ENCODE measurements at places on chromosomes 3 and 15.

DNA sequence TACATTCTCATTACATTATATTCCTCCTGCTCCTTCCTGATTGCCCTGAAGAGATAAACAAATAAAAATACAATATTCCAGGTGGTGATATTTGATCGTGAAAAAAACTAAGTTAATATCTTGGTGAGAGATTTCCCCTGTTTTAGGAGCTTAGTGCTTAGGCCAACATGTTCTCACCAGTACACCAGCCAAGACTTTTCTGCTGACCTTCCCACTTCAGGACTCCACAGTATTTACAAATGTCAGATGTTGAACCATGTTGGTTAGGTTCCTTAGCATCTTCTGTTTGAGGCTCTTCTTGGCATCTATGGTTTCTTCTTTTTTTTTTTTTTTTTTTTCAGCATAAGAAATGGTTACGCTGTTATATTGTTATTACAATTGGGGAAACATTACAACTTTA is 247.0 kb downstream of the IL5RA start:
- no peak for DNase-seq

GRCh38 chr3:18791182-18791581 is 357.1 kb upstream of the KCNH8 start:
- DNase-seq = no peak

DNA sequence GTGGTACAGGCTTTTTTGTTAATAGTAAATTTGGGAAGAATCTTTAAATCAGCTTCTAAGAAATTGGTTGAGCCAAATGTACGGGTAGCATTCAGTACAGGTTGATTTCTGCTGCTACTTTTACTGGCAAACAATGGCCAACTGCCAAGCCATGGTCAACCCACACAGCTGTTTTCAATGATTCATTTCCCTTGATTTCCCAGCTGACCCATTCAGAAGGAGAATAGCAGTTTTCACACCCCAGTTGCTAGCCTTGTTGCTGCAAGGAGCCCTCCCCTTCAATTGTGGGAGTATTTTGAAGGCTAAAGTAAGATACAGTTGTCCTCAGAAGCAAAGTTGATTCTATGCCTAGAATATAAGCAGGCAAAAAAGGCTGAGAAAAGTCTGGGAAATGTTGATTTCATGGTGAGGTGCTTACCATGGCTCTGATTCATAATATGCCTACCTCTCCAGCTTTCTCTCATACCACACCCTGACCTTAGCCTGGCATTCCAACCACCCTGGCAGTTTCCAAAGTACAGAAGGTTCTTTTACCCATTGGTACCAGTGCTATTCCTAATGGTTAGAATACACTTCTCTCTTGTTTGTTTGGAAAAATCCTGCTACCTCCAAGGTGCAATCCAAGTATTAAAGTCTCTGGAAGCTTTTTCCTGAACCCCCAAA is 320.3 kb upstream of the TGFBR2 start:
- peak; percentile 5 for DNase-seq

- DNase-seq = peak; percentile 23
Measured at GRCh38 chr3:110314512-110315114, 757.0 kb upstream of the NECTIN3 start.

DNA sequence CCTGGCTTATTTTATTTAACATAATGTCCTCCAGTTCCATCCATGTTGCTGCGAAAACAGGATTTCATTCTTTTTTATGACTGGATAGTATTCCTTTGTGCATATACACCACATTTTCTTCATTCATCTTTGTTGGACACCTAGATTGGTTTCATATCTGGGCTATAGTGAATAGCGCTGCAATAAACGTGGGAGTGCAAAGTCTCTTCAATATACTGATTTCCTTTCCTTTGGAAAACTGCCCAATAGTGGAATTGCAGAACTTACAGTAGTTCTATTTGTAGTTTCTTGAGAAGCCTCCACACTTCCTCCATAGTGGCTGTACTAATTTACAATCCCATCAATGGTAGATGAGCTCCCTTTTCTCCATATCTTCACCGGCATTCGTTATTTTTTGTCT is 72.5 kb upstream of the KLHL25 start:
- DNase-seq = no peak

DNA sequence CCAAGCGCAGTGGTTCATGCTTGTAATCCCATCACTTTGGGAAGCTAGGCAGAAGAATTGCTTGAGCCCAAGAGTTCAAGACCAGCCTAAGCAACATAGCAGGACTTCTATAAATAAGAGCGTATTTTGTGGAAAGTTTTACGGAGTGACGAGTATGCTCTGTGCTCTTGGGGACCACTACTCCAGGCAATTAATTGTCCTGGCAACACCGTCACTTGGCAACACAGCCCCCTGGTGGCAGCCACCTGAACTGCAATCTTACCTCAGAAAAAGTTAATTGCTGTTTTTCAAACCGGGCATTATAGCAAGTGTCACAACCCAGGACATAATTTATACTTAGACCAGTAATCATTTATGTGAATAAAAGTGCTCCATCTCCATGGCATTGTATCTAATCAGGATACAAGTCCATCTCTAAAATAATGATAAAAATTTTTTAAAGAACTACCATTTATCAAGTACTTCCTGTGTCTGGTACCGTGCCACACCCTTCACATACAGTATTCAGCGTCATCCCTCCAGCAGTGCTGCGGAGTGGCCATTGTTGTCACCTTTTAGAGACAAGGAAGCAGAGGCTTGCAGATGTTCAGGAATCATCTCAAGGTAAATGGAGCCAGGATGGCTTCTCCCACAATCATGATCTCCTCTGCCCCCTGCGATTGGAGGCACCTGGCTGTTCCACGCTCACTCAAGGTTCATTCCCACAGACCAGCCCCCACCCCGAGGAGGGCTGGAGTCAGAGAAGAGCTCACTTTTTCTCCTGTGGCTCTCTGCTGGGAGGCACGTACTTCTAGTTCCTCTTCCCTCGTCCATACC is 34.5 kb downstream of the PLA2G4D start:
- DNase-seq = no peak

GRCh38 chr15:67820122-67820991 is 5.0 kb upstream of the SKOR1 start:
- DNase-seq = peak; percentile 44

DNA sequence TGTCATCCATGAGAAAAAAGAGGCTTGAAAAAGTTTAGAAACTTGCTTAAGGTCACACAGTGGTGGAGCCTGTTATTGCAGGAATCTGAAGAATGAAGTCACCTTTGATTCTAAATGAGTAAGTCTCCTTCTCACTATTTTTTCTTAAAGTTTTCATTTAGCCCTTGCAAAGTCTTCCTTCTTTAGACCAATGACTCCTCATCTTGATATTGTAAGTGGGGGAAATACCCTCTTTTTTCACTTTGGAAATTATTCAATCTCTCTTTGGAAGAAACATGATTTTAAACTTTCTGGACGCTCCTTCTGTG is 787 bp upstream of the SLMAP start:
- DNase-seq = no peak

DNA sequence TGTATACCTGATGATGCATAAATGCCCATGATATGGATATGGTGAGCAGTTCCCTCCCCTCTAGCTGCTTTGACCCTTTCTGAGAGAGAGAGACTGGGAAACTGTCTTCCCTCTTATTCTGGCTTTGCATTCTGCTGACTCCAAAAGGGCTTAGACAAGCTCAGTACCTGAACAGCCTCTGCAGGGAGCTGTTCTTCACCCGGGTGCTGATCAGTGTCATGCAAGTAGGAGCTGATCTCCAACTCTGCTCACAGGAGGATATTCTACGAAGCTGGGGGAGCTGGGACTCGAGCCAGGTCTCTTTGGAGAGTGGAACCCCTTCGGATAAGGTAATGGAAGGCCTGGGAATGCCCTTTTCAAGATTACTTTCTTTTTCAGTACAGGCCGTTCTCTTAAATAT is 237.1 kb downstream of the RYR3 start:
- peak; percentile 18 for DNase-seq

DNA sequence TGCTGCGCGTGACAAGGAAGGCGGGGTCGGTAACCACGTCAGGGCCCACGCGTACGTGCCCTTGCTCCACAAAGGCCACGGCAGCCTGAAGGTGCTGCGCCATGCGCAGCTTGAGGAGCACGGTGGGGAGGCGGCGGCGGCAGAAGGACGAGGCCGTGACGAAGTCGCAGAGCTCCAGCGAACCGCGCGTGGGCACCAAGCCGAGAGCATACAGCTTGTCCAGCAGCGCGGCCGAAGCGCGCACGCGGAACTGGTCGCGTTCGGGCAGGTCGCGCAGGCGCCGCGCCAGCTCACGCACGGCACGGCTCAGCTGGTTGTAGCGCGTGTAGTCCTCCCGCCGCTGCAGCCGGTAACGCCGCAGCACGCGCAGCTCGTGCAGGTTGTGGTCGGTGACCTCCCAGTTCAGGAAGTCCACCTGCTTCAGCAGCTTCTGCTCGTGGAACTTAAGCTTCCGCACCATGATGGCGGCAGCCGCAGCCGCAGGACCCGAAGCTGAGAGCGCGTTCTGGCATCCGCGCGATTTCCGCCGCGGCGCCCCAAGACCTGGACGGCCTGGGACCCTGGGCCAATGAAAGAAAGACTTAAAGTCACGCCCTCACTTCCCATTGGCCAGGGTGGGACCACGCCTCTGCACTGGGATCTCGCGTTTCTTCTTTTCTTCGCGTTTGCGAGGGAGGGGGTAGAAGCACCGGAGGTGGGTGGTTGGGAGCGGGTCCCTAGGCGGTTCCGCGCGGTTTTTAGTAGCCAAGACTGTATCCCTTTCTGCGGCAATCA is at the start of gene IMP3:
IMP3 (minus strand) TSS at position 516 of the 774 bp plus-strand sequence; CDS start at position 460, 56 bp downstream.
- peak; percentile 91 for DNase-seq

- DNase-seq = no peak
Measured at GRCh38 chr3:71441217-71441924, 142.2 kb downstream of the FOXP1 start.

DNA sequence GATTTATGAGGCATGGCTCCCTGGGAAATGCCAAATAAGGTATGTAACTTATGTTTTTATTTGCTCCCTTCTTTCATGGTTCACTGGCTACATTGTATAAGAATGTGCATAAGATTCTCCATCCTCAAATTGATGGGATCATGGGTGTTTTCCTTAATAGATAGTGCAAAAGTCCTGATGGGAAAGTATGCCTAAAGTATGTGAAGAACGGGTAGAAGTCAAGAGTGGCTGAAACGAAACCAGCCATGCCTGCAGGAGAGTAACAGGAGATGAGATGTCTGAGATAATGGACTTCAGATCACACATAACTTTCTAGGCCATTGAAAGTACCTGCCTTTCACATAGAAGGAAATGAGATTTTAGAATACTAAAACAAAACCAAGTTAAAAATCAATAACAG is 56.5 kb downstream of the ZBBX start:
- no peak for DNase-seq

GRCh38 chr3:149971403-149972075 is 844 bp upstream of the PFN2 start:
- peak; percentile 99 for DNase-seq

GRCh38 chr3:9098716-9099675 is 135.7 kb upstream of the RAD18 start:
- DNase-seq = peak; percentile 46

GRCh38 chr3:194389269-194389668 is 9.8 kb downstream of the GP5 start:
- no peak for DNase-seq

- peak; percentile 72 for DNase-seq
Measured at GRCh38 chr15:29139540-29140459, 129.8 kb downstream of the NSMCE3 start.

GRCh38 chr15:55255714-55256113 is 33.9 kb downstream of the RAB27A start:
- DNase-seq = no peak

DNA sequence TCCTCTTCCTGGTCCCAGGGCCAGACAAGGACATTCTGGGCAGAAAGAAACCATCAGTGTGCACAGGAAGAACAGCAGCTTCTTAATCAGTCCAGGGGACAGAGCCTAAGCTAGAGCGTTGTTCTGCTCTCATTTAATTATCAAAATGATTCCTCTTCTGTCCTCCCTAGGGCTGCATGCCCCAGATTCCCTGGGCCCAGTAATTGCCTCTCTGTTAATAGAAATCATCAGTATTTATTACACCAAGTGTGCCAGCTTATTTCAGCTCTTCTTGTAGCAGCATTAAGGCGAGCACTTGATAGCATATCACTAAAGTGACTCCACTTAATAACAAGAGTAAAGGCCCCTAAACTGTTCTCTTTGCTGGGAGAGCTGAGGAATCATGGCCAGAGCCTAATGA is 72.1 kb downstream of the WDR76 start:
- DNase-seq = no peak

DNA sequence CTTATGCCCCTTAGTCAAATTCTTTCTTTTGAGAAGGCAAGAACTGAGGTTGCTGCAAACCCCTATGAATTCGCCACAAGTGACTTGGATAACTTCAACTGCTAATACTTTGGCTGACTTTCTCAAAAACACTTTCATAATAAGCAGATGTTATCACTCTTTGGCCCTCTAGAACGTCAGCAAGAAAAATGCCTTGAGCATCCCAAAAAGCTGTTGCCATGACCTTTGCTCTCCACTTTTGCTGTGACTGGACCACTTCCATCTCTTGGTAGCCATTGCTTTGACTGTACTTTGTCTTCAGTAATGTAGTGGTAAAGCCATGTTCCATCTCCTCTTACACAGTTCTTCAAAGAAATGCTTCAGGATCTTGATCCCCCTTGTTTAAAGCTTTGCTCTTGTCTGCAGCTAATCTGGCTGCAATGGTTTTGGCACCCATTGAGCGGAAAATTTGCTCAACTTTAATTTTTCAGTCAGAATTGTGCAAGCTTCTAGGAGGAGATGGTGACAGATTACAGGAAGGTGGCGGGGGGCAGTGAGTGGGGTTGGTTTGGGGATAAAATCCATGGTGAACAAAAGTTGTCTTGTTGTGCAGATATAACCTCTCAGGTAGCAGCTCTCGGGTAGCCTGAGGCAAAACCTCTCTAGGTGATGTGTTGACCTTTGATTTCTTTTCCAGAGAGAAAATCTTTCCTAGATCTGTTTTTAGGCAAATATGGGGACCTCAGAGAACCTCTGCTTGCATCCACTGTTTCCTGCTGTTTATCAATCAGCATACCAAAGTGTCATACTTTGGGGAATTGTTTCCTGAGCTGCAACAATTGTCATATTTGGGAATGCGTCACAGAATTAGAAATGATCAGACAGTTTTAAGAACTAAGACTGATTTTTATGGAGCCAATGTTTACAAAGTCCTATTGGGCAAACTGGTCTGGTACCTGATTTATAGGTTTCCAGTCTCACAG is 83.6 kb downstream of the CCR1 start:
- no peak for DNase-seq

DNA sequence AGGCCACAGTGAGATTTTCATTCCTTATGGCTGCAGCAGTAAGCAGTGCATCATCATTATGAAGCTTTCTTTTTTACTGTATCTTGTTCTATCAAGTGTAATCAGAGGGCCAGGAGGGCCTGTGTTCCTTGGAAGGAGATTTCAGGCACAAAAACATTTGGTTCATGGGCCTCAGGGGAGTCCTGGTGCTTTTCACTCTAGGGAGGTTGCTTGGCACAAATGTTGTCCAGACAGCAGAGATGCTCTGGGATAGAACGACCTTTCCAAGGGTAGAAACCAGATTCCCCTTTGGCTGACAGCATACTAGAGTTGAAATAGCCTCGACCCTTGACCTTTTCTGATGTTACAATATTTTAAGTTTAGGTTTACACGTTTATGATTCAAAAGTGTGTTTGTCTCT is 95.3 kb upstream of the CLSTN2 start:
- DNase-seq = no peak

GRCh38 chr15:57133127-57133968 is 214.9 kb downstream of the TCF12 start:
- DNase-seq = peak; percentile 35
